ENCODE measurements at places on chromosomes 7 and 10.

GRCh38 chr10:17423632-17424186, 30.7 kb downstream of the ST8SIA6 start:
- DNase-seq: no peak

GRCh38 chr7:142100634-142101033, 10.9 kb upstream of the MGAM2 start:
- no peak for DNase-seq

DNA sequence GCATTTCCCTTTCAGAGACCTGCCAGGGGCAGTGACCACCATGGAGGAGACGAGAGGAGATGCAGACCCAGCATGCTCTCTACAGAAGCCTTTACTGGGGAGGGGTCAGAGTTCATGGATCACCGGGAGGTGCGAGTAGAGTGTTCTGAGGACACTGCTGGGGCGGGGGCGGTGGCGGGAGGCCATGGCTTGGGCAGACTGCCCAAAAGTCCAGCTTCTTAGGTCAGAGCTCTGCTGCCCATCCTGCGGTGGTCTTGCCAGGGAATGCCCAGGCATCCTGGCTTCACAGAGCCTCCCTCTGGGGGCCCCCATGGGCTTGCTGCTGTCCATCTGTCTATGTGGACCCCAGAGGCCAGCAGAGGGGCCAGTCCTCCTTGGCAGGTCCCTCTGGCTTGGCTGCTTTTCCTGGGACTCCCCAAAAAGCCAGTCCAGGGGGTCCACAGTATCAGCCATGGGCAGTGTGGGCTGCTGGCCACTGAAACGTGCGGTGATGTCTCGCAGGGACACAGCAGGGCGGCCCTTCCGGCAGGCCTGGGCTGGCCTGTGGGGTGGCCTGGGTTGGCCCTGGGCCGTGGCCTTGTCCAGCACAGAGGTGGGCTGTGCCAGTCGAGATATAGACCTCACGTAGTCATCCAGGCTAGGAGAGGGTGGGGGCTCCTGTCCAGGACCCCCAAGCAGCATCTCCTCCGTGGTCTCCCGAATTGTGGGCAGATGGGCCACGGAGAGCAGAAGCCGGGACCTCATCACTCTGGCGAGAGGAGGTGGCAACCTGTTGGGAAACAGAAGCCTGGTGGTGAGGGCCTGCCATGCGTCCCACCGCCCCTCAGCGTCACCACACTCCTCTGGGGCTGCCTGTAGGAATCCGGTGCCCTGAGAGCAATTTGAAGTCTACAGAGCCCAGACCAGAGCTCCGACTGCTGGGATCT, 1.1 kb downstream of the DEPP1 start:
- no peak for DNase-seq

GRCh38 chr7:95963446-95963990, 191.2 kb downstream of the DYNC1I1 start:
- DNase-seq: no peak

- DNase-seq: no peak
These were observed 7.5 kb downstream of the FBH1 start for GRCh38 chr10:5897504-5897903.

- no peak for DNase-seq
These were observed 109.0 kb upstream of the VIPR2 start for GRCh38 chr7:159253657-159254056.

GRCh38 chr10:77531441-77532001, 106.1 kb downstream of the KCNMA1 start:
- peak; percentile 20 for DNase-seq

GRCh38 chr7:100545360-100546128, 6.5 kb downstream of the AGFG2 start:
- DNase-seq: no peak

- no peak for DNase-seq
These were observed 82.6 kb downstream of the CACNB2 start for GRCh38 chr10:18222866-18223265.

DNA sequence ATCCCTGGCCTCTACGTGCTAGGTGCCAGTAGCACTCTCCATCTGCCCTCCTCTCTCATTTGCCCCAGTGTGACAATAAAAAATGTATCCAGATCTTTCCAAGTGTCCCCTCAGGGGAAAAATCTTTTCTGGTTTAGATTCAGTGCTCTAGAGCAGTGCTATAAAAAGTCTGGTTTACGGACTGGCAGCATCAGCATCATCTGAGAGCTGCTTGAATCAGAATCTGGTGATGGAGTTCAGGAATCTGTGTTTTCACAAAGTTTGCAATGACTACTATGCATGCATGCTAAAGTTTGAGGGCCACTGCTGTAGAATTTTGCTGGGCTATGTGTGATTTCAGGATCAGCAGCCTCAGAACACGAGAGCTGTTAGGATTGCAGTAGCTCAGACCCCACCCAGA, 356.5 kb downstream of the PHF14 start:
- no peak for DNase-seq

GRCh38 chr7:124155432-124156022, 122.7 kb upstream of the TMEM229A start:
- DNase-seq: no peak

DNA sequence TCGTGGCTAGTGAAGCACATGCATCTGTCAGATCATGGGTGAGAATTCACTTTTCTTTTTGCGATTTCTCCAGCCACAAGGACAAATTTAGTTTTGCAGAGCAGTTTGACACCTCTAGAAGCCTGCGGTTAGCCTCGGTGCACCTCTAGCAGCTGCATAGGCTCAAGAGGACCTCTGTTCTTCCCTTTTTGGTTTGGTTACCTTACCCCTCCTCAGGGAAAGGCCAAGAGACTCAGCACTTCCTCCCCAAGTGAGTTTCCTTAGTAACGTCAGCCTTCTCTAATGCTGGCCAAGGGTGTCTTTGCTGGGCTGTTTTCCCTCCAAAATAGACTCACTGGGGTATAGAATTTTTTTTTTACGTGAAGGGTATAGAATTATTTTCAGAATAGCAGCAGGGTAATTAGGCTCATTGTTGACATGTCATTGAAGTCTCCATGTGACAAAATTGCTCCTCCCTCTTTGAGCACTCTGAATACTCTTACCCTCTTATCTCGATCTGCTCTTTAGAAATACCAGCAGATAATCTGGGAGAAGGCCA, 97.8 kb downstream of the AUTS2 start:
- no peak for DNase-seq

DNA sequence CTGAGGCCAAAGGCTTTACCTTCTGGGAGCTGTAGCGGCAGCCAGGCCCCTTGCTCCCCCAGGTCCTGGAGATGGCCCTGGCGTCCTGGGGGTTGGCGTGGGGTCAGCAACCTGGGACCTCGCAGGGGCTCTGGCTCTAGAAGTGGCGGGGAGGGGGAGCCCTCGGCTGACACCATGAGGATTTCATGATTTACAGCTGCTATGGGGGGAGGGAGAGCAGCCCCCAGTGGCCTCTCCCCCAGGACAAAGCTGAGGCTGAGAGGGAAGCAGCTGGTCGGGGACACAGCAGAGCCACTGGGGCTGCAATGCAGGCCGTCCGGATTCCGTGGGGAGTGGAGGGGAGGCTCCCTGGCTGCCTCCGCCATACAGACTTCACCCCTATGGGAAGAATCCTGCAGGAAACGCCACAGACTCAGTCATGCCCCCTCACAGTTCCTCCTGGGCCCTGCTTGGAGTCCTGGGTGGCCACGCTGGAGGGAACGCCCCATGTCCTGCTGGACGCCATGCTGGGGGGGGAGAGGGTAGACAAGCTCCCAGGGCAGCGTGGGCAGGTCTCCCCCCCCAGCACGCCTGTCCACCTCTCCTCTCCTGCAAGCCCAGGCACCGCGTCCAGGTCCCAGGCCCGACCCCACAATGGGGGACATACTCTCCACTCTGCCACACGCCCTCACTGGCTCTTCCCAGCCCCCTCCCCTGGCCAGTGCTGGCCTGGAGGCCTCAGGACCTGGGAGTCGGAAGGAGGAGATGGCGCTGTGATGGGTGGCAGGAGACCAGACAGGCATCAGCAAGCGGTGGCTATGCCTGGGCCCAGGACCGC, 243.6 kb downstream of the ELFN1 start:
- DNase-seq: no peak

DNA sequence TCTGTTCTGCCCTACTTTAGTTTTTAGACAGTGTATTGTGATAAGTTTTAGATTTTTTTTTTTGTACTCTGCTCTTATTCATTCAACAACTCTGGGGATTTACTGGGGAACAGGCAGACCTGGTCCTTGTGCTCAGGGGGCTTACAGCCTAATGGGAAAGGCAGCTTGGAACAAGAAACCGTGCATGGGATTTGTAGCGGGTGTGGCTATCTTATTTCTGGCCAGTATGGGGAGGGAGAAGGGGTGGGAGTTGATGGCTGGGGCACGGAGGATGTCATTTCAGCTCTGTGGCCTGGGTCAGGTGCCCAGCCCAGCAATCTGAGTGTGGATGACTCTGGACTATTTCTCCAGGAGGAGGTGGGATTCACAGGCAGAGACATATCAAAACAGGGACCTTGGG, 47.0 kb downstream of the GRK5 start:
- no peak for DNase-seq

DNA sequence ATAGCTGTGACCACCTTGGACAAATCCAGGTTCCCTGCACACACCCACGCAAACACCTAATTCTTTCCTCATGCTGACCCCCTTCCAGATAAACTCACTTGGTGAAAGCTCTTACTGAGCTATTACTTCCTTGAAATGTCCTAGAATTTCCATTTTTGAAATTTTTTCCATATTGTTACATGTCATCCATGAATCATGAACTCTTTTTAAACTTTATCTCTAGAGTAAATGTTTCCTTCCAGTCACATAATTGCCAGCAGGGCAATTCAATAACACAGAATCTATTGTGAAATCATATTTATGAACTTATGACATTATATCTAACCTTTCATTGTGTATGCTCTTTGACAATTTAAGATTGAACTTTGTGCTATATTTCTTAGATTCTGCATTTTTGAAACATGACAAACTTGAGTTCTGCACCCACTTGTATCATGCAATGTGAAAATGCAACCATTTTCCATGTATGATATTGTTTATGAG, 26.8 kb upstream of the FGL2 start:
- no peak for DNase-seq

DNA sequence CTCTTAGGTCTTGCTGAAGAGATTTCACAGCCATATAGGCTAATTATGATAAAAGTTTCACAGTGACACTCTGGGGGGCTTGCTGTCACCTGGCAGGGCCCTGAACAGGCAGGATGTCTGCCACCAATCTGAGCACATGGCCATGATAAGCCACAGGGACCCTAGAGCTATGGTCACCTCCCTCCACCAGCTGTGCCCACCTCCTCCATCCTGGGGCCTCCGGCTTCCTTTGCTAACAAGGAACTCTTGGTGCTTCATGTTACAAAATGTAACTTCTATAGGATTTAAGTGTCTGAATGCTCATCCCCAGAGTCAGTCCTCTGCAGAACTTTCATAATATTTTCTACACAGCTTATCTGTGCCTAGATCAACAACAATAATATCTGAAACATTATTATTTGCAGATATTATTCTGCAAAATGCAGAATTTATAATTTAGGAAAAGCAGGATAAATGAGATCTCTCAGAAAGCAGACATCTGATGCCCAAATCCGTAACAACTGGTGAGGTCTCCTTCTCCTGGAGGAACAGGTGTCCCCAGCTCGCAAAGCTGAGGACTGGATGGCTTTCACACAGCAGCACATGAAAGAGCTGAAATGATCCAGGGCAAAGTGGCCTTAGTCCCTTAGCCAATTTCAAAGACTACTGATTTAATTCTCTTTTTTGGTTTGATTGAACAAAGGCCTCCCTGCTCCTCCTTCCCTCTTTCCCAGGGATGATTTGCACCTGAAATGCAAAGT, 287.0 kb upstream of the AOAH start:
- DNase-seq: no peak

GRCh38 chr10:26310361-26310760, 93.8 kb downstream of the GAD2 start:
- DNase-seq: no peak

DNA sequence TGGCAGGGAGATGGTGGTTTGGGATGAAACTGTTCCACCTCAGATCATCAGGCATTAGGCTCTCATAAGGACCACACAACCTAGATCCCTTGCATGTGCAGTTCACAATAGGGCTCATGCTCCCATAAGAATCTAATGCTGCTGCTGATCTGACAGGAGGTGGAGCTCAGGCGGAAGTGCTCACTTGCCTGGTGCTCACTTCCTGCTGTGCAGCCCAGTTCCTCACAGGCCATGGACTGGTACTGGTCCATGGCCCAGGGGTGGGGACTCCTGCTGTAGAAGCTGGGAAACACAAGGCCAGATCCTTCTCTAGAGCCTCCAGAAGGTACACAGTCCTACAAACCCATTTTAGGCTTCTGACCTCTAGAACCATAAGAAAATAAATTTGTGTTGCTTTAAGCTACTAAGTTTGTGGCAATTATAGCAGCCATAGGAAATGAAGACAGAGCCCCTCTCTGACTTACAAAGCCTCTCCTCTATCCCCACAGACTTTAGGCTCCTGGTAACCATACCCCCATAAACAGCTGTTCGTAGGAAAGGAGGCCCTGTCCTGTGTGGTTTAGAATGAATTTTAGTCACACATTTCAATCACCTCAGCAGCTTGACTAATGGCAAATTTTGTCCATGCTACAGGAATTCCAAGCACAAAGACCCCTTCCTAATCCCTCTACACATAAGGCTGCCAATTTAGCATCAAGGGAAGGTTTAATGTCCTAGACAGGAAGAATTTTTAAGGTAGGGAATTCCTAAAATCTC, 206.1 kb upstream of the PHYHIPL start:
- DNase-seq: no peak

DNA sequence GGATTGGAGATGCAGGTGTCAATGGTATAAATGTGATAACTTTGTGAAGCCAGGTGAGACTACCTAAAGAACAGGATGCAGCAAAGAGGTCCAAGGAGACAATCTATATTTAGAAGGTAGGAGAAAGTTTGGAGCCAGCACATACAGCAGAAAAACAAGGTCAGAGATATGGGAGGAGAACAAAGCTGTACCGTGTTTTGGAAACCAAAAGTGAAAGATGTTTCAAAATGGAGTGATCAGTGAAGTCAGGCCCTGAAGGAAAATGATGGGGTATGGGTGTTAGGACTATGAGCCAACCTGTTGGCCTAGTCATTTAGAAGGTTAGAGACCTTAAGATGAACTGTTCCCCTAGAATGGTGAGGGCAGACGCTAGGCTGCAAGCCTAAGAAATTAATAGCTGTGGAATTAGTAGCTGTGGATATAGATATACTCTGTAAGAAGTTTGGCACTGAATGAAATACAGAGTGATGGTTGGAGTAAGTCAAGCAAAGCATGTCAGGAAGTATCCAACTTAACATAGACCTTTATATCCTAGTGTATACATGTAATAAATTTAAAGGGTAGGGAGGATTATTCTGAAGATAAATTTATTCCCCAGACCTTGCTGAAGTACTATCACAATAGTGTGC, 149.8 kb upstream of the WNT16 start:
- no peak for DNase-seq

GRCh38 chr7:46015107-46015868, 94.2 kb upstream of the IGFBP3 start:
- no peak for DNase-seq

All from hippocampal formation (tissue), 2 donors.